SW 1271 (cell line): ENCODE measurements at places on chromosomes 4 and X.
A peak's percentile ranks its signal among the peaks of the same experiment; 100 is the strongest.

DNA sequence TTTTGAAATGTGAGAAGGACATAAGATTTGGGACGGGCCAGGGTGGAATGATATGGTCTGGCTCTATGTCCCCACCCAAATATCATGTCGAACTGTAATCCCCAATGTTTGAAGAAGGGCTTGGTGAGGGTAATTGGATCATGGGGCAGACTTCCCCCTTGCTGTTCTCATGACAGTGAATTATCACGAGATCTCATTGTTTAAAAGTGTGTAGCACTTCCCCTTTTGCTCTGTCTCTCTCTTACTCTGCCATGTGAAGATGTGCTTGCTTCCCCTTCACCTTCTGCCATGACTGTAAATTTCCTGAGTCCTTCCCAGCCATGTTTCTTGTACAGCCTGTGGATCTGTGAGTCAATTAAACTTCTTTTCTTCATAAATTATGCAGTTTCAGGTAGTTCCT, 17.5 kb downstream of the MTMR8 start:
- no peak for DNase-seq

DNA sequence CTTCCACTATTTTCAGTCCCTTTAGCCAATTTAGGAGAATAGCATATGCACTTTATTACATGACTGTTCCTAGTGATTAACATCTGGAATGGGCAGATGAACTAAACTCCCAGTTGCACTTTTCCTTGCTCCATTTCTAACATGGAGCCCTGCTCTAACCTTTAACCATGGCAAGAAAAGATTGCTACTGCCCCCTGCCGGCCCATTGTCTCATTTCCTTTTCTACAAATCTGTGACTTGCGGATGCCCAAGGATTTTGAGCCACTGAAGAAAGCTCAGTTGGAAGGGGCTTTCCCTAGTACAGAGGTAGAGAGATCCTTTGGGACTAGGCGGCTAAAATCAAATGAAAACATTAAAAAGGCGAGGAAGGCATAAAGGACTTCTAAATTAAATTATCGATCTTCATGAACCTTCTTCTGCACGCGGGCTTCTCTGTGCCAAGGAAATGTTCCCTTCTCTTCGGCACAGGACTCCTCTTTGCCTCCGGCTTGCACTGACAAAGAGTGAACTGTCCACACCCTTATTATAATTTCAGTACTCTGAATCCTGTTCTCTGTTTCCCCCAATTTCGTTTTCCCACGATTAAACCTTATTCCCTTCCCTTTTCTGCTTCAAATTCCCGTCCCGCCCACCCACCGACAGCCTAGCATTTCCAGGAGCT, 577 bp upstream of the GLRA2 start:
- no peak for DNase-seq

DNA sequence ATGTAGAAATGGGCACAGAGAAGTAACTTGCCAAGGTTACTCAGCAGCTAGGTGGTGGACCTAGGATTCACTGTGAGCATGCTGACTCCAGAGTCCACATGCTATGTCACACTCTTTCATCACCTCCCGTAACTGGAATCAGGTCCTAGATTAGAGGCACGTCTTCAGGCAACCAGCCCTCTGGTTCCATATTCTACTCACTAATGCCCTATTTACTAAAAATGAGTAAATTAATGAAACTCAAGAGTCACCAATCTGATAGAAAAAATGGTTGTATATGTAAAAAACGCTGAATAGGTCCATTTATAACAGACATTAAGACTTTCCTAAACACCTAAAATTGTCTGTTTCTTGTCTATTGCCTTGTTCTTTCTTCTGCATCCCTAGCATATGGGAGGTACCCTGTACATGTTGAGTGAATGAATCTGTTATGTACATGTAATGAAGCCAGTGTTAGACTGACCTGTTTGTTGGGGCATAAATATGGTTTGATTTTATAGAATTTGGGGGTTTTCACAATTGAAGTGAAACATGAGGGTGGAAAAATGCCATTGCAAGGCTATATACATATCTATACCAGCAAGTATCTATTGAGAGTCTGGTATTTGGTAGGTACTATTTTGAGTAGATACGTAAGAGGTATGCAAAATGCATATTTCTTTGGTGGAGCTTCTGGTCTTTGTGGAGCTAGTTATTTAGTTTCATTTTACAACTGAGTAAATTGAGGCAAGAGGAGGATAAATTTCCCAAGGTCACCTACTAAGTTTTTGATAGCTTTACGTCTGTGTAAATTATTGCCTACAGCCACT, 7.5 kb upstream of the RUFY3 start:
- no peak for DNase-seq

GRCh38 chr4:138696771-138697170, 318.8 kb upstream of the NOCT start:
- no peak for DNase-seq

DNA sequence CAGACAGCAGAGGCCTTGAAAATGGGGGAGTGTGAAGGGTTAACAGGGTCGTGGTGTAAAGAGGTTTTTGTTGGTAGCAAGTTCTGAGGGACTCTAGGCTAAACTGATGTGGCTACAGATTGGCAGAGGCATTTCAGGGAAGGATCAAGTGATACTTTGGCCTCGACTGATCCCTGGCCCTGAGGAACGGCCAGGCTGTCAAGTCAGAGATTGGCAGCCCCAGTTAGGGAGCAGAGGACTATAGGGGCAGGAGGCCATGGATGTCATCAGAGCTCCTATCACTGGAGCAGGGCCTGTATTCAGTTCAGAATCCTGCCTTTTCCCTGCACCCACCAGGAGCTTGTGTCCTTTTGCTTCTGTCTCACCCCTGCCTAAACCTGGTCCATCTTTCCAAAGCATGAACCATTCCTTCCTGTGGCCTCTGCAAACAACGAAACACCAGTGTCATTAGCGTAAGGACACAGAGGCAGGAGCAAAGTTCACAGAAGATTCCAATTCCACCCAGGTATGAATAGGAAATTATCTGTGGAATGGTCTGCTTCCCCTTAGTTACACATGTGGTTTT, 613.1 kb downstream of the MID1IP1 start:
- DNase-seq: no peak

DNA sequence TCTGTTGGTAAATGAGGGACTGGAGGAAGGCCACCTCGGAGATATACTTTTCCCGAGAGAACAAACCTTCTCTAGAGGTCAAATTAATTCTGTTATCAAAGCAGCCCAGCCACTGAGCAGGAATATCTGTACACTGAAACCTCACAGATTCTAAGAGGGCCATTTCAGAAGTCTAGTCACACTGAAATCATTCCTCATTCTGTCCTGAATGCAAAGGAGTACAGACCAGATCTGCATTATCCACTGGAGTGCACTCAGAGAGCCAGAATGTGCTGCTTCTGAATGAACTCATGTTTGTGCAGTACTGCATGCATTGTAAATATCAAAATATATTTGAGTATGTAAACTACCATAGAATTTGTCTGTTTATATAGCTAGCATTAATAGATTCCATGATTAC, 278.3 kb upstream of the FSTL5 start:
- DNase-seq: no peak

DNA sequence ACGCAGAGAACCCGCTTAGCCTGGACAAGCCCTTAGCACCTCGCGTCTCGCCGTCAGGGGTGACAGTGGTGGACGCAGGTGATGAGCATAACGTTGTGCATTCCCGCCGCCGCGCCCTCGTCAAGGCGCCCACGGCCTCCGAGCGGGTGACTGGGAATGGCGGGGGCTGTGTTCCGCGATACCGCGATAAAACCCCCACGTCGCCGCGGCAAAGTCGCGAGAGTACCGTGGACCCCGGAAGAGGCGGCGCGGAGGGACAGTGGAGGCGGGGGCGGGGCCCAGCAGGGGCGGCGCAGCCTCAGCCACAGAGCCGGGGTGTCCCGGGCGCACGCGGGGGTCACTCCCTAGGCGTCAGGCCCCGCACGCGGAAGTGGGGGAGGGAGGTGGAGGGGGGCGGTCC, 53.8 kb downstream of the ZFYVE28 start:
- peak; percentile 25 for DNase-seq

GRCh38 chrX:113009029-113009428, 168.4 kb upstream of the AMOT start:
- DNase-seq: no peak

GRCh38 chr4:170242471-170242870, 152.7 kb upstream of the AADAT start:
- no peak for DNase-seq

GRCh38 chr4:138740816-138741745, 274.5 kb upstream of the NOCT start:
- DNase-seq: no peak

DNA sequence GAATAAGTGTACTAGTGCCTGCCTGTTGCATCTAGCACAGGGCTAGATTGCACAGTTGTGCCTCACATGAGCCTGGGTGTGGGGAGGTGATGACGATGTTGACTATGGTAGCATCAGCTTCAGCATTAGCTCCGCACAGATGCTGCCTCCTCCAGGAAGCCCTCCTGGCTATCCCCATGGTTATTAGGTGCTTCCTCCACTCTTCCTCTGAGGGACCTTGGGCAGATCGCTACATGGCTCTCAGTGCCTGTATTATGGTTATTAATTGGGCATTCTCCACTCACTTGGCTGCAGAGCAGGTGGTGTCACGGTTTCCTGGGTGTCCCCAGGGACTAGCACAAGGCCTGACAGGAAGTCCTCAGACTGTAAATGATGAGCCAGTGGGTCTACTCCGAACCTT, 325.6 kb downstream of the ARHGAP10 start:
- DNase-seq: no peak

DNA sequence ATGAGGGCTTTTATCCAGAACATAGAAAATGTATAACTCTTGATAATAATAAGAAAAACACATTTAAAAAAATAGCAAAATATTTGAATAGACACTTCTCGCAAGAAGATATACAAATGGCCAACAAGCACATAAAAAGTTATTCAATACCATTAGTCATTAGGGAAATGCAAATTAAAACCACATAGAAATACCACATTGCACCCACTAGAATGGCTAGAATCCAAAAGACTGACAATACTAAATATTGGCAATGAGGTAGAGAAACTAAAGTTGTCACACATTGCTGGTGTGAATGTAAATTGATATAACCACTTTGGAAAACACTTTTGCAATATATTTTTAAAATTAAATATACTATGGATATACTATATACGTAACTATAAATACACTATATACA, 754.3 kb upstream of the MAGEB2 start:
- no peak for DNase-seq

DNA sequence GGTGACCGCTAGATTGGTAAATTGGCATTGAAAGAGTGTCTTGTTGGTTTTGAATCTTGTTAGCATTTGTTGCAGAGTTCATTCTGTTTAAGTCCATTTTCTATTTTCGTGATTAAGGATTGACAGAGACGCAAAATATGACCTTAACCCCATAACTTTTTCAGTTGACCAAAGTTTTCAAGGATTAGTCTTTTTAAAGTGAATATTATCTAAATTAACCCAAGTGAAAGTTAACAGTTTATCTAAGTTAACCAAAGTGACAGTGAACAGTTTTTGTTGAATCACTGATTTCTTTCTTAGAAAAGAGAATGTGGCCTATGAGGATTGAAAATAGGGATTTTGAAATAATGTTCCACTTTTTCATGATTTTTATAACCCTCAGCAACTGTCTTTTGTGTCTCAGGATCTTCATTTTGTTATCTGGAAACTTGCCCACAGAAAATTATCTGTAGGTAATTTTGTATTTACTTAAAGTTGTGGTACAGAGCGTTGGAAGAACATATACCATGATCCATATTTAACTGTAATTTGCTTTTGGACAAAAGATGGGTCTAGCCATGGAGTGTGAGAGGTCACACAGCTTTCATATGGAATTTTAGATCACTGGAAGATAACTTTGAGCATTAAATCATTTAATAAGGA, 3.3 kb downstream of the CPEB2 start:
- no peak for DNase-seq
